ENCODE measurements at places on chromosomes 5 and 9. TPM values are rescaled to one million over a fixed set of nuclear protein-coding genes. Genes with fewer than 3 reads are reported as not detected.

The MYOT gene
- 54.2 TPM for total RNA-seq

The TTC33 gene
- total RNA-seq = 17.2 TPM

The IL5 gene
- not detected for total RNA-seq

The EPB41L4B gene
- total RNA-seq = 10.5 TPM

The LOX gene
- total RNA-seq = 17.2 TPM

The C8G gene
- total RNA-seq = not detected

The FAM221B gene
- total RNA-seq = not detected

The TSSK1B gene
- total RNA-seq = 0.70 TPM

The KIF12 gene
- 101 TPM for total RNA-seq
